Stimulated activated CD4-positive, alpha-beta T cell treated with anti-CD3 and anti-CD28 coated beads, Interleukin-12 subunit alpha, Interleukin-12 subunit beta, amount 100 ng/mL, for 48 hours (primary cell): ENCODE measurements at places on chromosomes 6 and 20.

GRCh38 chr6:36649086-36649485 lies 29.4 kb upstream of the CDKN1A start:
- no peak for DNase-seq

DNA sequence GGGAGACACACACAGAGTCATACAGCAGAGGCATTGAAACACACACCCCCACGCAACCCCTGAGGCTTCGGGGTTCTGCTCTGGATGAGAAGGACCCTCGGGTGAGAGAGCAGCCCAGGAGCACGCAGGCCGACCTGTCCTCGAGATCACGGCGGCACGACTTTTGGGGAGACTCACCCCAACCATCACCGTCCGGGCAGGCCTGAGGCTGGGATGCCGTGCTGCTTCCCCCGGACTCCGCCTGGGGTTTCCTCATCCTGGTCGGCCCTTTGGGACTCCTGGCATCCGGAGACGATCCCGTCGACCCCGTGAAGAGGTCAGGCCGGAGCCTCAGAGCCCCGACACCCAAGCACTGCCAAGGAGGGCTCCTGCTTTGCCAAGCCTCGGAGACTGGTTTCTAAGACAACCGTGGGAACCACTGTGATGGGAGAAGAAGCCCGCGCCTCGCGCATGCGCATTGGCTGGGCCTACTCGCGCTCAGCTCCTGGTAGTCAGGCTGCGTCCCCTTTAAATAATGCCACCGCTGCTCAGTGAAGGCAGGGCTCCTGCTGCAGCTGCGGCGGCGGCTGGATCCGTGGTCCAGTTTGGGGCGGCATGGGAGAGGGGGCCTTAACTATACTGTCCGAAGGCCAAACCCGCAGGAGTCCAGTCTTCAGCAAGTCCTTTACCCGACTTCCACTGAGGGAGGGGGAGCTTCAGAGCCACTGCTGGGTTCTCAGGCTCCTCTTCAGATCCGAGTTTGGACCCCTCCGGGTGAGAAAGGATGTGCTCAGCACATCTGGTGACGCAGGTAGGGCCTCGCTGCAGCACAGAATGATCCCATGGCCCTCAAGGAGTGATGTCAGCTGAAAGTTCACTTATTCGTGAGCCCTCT lies 171.4 kb upstream of the ZNF337 start:
- DNase-seq = peak; percentile 60

- no peak for DNase-seq
Observed at GRCh38 chr6:166304106-166304505, 4.1 kb downstream of the PRR18 start.

DNA sequence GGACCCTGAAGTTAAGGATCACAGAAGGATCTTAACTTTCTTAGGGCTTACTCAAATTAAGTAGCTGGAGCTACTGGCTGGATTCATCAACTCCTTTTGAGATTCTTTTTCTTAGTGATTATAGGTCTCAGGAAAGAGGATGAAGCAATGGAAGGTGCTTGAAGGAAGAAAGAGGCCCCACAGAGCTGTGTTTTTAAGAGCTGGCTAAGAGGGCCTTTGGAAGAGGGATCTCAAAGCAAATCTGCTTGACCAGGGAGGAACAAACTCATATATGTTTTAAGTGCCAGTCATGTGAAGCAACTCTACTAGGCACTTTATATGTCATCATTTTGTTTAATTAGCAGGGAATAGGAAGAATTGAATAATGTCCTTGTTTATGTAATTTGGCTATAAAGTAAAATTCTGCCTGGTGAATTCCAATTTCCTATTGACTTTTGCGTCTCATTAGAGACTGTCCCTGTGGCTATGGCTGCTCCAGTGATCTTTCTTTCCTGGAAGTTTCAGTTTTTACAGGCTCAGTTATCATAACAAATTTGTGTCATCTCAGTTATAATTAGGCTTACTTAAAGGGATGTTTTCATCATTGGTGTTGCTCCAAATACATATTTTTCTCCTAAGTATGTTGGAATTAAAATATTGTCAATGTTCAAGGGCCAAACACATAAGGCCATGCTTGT lies 222.8 kb upstream of the CITED2 start:
- DNase-seq = no peak

DNA sequence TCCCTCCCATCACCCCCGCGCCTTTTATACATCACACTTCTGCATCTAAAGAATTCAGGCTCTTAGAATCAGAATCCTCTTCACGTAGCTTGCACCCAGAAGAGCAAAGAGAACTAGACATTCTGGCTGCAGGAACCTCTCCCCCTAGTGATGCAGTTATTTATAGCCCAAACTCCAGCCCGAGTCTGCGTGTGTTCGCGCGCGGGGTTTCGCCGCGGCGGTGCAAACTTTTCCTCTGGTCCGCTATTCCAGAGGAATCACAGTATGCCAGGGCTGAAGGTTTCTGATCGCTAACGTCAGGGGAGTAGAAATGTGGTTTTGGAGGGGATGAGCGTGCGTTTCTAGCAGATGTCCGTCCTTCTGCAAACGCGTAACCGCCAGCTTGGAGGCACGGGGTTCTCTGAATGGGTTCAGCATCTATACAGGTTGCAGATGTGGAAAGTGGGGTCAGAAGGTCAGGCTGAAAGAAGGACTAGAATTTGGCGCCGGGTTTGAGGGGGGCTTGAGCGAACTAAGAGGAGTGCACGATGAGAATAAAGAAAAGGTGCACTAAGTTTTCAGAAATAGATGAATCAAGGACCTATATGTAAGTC lies 1.8 kb downstream of the EPHA7 start:
- no peak for DNase-seq

DNA sequence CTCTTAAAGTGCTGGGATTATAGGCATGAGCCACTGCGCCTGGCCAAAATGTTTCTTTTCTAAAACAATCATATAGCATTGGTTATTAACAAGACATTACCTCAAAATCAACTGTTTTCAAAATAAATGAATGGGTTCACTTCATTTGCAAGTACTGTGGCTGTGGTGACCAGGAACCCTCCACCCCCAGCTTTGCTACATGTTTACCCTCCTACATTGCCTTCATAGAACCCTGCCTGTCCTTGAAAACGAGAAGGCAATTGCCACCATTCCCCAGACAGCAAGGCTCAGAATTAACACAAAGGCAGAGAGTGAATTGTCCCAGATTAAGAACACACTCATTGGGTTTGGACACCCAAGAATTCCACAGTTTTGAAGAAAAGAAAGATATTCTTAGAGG lies 116.6 kb upstream of the LGSN start:
- DNase-seq = no peak

GRCh38 chr6:165742047-165742446 lies 79.0 kb upstream of the PDE10A start:
- DNase-seq = no peak

GRCh38 chr6:75428204-75428603 lies 65.4 kb downstream of the FILIP1 start:
- DNase-seq = no peak

GRCh38 chr20:34089655-34090345 lies 22.2 kb downstream of the EIF2S2 start:
- no peak for DNase-seq

- DNase-seq = no peak
Observed at GRCh38 chr20:21047981-21048380, 58.2 kb downstream of the LINC00237 start.

GRCh38 chr6:26187981-26188635 lies 100.9 kb downstream of the HFE start:
- no peak for DNase-seq

GRCh38 chr6:56526860-56527544 lies 115.7 kb downstream of the DST start:
- DNase-seq = no peak

DNA sequence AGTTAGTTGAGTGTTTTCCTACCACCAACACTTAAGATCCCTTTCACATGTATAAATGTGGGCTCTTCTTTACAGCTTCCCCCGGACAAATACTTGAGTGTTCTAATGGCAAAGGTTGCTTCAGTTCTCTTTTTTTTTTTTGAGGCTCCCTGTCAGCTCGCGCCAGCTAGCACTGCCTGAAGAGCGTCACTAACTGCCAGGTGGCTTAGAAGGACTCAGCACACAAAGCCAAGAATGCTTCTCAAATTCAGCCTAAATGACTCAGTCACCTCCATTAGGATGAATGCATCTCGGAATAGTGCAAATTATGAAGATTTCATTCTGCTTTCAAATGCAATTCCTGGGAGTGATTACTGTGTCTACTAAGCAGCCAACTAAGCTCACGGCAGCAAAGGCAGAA lies 150.7 kb upstream of the BTBD3 start:
- DNase-seq = no peak

DNA sequence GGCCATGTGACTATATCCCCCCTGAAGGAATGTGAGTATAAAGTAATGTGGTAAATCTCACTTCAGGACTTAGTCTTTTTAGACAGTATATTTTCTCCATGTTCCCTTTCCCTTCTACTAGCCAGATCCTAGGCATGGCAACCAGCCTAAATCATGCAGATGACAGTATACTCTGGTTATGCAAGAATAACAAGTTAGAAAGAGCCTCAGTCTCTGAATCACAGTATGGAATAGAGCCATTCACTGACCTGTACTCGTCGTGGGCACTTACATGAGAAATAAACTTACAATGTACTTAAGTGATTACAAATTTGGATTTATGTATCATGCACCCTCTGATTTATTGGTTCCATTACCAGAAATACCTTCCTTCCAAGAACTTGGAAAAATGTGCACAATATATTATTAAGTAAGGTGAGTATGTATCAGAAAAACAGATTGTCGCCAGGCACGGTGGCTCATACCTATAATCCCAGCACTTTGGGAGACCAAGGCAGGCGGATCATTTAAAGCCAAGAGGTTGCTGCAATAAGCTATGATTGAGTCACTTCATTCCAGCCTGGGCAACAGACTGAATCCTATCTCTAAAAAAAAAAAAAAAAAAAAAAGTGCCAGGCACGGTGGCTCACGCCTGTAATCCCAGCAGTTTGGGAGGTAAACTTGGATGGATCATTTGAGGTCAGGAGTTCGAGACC lies 25.1 kb upstream of the FAM8A1 start:
- no peak for DNase-seq

- no peak for DNase-seq
Observed at GRCh38 chr6:166364456-166364855, 18.3 kb downstream of the MPC1 start.

GRCh38 chr6:17621003-17621402 lies 20.9 kb downstream of the FAM8A1 start:
- DNase-seq = no peak

GRCh38 chr6:74253261-74253660 lies 557.3 kb downstream of the CD109 start:
- DNase-seq = no peak

DNA sequence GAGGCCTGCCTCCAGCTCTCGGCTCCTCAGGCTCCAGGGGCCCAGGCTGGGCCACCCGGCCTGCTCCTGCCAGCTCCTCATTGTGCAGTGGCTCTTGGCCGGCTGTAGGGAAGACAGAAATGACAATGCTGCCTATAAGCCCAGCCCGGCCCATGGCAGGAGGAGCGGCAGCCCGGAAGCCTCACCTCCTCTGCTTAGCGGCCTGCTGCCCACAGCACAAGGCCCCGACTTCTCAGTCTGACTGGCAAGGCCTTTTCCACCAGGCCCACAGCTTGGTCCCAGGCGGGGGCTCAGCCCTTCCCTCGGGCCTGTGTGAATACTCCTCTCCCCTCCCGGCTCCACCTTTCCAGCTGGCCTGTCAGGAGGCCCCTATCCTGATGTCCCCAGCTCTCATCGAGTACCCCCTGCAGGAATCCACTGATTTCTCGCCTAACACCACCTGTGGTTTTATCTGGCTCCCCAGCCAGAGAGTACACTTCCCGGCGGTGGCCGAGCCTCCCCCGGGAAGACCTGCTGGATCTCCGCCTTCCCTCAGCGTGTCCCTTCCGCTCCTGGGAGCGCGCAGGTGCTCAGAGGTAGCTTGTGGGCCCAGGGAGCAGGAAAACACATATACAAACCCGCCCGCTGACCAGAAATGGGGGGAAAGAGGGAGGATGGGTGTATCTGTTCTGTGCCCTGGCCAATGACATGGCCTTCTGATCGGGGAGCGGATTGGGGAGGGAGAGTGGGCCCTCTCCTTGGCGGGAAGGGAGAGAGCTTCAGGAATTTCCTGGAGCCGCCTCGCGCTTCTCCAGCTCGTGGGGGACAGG lies 963 bp downstream of the DDRGK1 start:
- peak; percentile 9 for DNase-seq

GRCh38 chr20:44360221-44360620 lies 4.7 kb downstream of the HNF4A start:
- no peak for DNase-seq

DNA sequence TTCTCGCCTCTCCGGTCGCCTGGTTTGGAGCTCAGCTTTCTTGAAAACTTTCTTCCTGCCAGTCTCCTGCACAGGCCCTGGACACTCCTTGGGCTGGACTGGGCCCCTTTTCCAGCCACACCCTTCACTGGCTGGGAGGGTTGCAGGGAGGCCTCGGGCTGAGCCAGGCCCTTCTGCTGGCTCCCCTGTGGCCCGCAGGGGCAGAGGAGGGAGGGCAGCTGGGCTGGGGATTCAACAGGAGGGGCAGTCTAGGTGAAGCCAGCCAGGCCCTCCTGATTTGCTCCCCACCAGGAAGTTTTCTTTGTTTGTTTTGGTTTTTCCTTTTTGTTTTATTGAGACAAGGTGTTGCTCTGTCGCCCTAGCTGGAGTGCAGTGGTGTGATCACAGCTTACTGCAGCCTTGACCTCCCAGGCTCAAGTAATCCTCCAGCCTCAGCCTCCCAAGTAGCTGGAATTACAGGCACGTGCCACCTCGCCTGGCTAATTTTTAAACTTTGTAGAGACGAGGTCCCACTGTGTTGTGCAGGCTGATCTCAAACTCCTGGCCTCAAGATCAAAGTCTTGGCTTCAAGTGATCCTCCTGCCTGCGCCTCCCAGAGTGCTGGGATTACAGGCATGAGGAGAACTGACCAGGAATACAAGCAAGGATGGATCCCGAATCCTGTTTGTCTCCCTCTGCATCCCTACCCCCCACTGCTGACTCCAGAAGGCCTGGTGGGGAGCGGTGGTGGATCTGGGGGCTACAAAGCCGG lies 23.5 kb upstream of the CDH22 start:
- no peak for DNase-seq

DNA sequence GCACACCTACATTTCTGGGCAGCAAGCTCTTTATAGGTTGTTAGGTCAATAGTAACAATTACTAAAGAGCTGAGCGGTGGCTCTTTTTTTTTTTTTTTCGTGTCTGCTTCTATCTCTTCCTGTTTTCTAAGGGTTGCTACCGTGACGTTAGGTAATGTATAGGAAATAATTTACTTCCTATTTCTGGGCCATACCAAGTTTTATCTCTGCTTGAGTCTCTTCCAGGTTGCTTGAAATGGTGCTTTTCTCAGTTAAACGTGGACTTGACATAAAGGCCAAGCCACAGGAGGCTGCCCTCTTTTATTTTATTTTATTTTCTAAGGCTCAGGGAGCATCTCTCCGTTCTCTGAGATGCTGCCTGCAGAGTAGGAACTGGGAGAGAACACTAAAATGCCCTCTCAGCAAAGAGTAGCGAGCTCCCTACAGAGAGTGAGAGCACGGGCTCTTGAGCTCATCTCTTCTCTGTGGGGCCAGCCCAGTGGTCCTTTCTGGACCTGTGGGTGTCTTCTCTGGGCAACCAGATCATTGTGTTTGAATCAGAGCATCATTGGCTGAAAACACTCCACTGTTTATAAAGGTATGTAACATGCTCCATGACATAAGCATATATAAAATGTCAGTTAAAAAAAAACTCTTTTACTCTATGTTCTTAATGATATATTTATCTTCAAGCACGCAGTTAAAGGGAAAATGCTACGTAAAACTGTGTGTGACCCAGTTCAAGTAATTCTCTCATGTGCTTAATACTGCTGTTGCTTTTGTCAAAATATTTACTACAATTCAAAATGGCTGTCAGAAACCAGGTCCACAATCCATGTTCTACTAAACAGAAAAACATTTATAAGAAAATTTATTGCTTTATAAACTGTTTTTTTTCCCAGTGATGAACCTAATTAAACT lies at the start of gene ZNF831:
TSS of gene ZNF831 (plus strand) at position 191 of the 900 bp plus-strand sequence. CDS start 27,199 bp downstream, outside the sequence.
- no peak for DNase-seq
